ENCODE measurements at places on chromosomes 6 and 20.

DNA sequence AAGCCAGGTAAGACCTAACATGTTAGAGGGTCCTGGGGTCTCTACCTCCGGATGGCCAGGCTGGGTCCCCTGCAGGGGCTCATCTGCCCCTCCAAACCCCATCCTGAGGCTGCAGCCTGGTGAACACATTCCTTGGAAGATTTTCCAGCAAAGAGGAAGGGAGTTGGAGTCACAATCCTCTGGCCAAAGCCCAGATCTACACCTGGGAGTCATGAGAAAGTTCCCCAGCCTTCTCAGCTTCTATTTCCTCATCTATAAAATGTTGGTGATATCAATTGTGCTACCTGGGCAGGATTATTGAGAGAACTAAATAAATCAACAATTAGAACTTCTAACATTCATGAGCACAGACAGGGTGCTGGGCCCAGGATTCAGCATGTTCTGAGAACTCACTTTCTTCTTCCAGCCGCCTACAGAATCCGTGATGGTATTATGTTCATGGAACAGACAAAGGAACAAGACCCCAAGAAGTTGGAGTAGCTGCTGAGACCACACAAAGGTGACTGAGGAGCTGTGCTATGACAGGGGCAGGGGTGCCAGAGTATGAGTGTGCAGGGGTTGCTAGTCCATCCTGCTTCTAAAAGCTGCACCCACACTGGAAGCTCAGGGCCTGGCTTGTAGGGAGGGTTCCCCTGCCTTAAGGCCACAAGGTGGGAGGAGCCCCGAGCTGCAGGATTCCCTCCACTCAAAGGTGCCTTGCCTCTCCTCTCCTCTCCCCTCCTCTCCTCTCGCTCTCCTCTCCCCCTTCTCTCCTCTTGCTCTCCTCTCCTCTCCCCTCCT is 68.9 kb downstream of the BMP7 start:
- DNase-seq: no peak

- no peak for DNase-seq
Observed at GRCh38 chr6:123655521-123656306, 19.0 kb upstream of the TRDN start.

DNA sequence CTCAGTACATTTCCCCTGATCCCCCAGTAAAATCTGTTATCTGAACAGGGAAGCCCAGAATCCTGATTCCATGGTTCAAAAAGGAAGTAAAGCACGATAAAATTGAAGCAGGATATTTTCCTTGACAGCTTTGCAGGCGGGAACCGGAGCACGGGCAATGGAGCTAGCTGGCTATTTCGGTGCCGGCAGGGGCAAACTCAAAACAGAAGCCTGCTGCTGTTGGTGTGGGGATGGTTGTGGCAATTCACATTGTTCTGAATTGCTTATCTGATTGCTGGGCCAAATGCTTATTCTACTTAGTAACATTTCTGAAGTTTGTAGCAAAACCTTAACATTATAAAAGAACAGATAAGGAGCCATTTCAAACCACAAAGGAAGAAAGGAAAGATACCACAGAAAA is 172.4 kb downstream of the MMS22L start:
- no peak for DNase-seq

DNA sequence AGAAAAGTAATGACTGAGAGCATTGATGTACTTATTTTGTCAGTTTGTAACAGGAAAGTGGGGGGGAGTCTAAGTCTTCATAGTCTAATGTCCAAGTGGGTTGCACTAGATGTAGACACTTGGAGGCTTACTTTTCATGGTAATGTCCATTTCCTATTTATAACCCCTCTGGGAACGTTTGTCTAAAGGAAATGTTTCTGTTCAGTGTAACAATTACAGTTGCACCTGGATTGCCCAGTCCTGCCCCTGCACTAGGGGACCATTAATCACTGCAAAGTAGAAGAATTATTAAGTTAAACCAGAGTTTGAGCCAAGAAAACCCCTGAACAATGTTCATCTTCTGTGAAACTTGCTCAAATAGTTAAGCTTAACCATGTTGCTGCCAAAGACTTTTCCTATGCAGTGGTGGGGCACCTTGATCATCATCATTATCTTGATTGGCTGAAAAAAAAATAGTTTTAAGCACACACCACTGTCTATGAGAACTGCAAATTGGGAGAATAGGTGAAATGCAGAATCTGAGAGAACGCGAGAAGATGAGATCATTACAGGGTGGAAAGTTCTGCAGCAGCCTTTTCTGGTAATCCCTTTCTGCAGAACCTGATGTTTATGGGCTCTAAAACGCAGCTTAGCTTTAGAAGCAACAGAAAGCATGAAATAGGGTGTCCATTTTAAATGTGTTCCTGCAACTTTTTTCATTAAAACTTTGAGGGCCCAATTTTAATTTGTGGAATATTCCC is 106.0 kb downstream of the ZNF217 start:
- no peak for DNase-seq

- DNase-seq: no peak
Observed at GRCh38 chr6:157892363-157892877, 69.4 kb downstream of the SNX9 start.

DNA sequence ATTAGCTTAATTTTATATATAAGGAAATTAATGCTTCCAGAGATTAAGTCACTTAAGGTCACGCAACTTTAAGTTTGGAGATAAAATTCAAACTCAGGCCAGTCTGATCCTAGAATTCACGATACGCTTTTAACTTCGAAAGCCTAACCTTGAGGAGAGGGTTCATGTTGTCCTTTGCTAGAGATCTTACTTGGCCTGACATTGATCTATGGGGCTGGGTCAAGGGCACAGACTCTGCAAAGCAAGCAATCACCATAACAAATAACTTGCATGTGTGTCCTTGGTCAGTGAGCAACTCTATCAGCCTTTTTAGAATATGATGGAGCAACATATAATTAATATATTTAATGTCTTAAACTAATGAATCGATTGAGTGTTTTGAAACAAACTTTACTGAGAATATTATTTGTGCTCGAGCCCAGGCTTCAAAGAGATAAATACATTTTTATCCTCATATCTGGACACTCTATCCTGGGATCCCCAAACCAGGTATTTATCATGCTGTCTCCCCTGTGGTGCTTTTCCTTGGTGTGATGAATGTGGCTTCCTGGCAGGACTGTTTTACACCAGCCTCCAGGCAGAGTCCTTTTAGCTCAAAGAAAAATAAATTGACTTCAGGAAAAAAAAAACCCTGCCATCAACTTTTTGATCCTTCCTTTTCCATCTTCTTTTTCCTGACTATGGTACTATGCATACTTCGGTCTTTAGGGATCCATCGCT is 29.1 kb downstream of the RPS12 start:
- DNase-seq: no peak

DNA sequence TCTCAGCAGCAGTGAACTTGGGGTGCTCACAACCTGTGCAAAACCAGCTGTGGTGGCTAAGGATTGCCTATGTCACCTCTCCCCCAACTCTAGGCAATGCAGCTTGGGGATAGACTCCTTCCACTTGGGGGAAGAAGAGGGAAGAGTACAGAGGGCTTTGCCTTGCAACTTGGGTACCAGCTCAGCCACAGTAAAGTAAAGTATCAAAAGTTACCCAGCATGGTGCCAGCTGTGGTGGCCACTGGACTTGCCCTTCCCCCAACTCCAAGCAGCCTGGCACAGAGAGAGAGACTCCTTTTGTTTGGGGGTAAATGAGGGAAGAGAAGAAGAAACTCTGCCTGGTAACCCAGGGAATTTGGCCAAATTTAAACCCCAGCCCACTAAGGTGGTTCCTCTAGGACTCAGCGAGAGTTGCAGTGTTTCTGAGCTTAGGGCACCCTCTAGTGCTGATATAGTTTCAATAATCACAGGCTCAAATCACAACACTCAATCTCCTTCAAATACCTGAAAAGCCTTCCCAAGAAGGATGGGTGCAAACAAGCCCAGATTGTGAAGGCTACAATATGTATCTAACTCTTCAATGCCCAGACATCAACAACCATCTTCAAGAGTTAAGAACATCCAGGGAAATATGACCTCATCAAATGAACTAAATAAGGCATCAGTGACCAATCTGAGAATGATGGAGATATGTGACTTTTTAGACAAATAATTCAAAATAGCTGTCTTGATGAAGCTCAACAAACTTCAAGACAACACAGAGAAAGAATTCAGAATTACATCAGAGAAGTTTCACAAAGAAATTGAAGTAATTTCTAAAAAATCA is 7.6 kb upstream of the DEFB129 start:
- no peak for DNase-seq

GRCh38 chr6:20661721-20662120 is 127.5 kb downstream of the CDKAL1 start:
- DNase-seq: no peak

- DNase-seq: no peak
Observed at GRCh38 chr6:113755449-113756289, 101.5 kb upstream of the MARCKS start.

DNA sequence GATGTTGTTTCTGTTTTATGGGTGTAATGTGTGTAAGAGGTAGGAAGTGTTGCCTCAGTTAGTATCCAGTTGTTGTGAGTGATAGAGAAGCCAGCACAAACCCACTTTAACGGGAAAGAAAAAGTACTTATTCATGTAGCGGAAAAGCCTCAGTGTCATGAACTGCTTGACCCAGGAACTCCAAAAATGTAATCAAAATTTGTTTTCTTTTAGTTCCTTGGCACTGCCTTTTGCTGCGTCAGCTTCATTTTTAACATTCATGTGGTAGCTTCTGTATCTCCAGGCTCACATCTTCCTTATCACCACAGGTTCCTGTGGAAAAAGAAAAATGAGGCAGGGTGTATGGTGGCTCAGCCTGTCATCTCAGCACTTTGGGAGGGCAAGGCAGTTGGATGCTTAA is 46.4 kb upstream of the CCDC28A start:
- DNase-seq: no peak

DNA sequence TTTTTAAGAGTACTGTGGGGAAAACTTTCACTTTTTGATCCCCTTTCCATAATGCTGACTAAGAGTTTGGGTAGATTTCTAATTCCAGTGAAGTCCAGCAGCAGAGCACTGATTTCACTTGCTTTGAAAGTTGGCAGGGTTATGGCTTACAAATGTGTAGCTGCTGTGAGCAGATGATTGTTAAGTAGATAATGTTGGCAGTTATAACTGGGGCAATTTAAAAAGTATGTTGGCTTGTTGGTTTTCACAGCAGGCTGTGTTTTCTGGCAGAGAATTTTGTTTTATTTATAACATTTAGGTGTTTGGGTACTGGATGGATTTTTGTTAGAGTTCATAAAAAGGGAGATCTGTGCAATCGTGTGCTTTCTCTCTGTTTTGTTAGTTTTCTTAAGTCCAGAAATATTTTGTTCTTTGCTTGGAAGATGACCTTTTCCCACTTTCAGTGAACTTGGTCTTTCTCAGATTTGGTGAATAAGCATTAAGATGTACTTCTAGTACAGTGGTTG is 31.4 kb downstream of the AFDN start:
- no peak for DNase-seq

DNA sequence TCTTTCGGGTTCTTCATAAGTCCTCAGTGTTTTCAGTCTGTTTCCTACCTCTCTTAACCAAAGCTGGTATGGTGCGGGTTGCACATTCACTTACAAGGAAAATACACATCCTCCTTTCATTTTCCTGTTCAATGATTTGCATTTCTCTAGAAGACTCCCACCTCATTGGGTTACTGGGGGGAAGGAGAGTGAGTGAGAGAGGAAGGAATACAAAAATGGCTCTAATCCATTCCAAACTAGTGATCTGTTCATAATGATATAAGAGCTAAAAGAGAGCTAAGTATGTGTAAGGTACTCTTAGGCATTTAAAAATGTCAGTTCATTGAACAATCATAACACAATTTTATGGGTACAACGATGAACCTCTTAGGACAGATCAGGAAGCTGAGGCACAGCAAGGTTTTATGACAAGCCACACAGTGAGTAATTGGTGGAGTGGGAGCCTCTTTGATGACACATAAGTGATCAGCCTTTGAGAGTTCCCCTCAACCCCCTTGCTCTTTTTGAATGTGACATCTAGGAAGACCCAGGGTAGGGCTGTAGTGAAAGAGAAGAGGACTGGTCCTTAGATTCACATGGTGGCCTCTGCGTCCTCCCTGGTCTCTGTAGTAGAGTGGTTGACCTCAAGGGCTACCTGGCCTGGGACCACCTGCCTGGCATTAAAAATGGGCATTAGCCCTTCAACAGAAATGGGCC is 328.4 kb upstream of the SOX4 start:
- DNase-seq: no peak

- no peak for DNase-seq
Observed at GRCh38 chr6:105189026-105189820, 9.4 kb upstream of the POPDC3 start.

DNA sequence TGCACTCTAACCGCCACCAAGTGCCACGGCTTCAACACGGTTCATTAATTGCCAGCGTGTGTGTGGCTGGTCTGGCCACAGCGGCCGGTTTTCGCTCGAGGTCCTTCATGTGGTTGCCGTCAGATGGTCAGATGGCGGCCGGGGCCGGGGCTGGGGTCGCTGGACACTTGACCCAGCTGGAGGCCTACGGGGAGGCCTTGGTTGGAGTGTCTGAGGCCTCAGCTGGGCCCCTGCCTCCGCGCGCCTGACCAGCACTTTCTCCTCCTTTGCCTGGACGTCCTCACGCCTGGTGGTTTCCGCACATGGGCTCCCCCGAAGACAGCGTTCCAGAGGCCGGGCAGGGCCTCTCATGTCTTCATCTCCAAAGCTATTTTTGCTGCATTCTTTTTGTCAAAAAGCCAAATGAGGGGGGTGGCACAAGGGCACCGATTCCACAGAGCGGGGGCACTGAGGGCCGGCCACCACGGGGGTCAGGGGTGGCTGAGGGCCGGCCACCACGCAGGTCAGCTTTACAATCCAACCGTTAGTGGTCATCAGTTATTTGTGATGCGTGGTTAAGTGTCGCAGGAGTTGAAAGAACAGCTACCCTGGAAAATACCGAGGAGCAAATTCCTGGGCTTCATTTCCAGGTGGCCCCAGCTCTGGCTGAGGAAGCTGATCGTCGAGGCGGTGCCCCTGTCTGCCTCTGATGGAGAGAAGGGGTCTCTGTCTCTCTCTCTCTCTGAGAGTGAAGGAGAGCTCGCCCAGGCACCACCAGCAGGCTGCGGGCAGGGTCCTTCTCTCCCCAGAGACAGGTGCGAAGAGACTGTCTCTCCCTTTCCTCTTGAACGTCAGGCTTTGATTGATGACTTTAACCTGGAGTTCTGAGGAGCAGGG is 50.5 kb upstream of the FRMD1 start:
- DNase-seq: no peak

DNA sequence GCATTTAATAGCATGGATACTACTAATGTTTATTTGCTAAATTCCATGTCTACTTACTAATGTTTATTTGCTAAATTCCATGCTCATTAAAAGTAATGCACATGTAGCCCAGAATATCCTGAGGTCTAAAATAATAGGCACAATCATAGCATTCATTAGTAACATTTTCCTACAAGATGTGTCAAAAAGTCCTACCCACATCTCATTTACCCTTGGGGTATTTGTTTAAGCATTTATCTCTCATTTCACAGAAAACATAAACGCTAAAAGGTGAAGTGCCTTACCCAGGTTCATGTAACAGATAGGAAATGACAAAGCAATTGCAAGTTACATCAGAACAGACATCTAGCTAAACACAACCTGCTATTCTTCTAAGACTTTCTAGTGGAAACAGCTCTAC is 457.1 kb downstream of the HACE1 start:
- DNase-seq: no peak

- no peak for DNase-seq
Observed at GRCh38 chr6:29552512-29553051, 7.0 kb downstream of the UBD start.

- no peak for DNase-seq
Observed at GRCh38 chr20:62735331-62735821, 26.7 kb downstream of the NTSR1 start.

- no peak for DNase-seq
Observed at GRCh38 chr6:122363769-122364483, 35.5 kb upstream of the HSF2 start.
